ENCODE measurements at places on chromosomes 3 and 15.

DNA sequence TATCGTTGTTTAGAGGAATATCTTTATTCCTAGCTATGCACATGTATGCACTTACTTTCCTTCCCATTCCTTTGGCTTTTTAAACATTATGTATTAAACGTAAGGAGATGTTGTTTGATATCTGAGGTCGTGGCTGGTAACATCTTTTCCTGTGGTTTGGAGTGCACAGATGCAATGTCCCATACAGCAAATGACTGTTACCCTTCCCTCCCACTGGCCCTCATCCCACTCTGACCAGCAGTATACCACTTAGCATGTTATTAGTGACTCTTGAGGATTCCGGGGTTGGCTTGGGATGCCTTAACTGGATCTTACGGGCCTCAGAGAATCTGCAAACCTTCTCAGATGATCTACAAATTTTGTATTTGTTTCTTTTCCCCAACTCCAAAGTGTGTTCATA, 34.5 kb downstream of the TGFBR2 start:
- no peak for DNase-seq

- DNase-seq, result no peak
Measured at GRCh38 chr3:173983343-173983742, 585.8 kb downstream of the NLGN1 start.

DNA sequence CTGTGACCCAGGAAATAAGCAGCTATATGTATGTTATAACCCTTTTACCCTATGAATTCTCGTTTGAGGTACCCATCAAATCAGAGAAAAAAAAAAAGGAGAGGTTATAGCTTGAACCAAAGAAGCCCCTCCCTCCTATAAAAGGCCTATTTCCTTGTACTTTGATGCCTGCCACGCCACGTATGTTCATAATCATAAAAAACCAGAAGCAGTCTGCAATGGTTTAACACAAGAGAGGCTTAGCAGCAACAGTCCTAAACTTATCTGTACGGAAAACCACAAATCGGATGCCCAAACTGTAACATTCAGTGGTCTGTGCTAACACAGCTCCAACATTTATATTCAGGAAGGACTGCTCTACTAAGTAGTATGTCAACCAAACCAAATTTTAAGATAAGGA, 21.2 kb downstream of the CCR8 start:
- DNase-seq, result no peak

GRCh38 chr3:50235716-50236483, at the start of gene GNAI2:
TSS of gene GNAI2 (plus strand) at chr3:50236204. CDS start at chr3:50236336, 132 bp downstream.
- peak; percentile 96 for DNase-seq

DNA sequence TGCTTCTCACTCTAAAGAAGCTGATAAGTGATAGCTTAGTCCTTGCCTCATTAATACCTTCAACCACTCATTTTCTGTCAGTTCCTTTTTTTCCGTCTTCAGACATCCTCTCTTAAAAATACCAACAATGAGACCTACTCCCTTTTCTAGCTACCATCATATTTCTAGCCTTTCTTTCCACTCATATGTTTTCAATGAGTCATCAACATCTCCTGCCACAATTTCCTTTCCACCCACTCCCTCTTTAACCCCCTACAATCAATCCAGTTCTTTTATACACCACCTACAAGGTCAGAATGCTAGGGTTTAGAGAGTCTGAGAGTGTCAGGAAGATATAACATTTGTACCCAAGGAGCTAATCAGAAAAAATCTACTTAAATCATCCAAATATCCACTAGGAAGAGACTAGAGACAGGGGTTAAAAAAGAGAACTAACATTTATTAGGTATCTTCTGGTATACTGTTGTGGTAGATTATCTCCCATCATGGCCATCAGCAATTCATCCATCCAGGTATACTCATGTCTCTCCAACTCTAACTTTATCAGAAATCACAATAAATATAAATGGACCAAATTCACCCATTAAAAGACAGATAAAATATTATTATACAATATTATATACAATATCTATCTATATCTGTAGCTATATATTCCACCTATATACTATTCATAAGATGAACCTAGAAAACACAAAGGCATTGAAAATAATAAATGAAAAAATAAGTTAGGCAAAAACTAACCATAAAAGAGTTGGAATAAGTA, 42.5 kb downstream of the MYLK start:
- DNase-seq, result no peak

DNA sequence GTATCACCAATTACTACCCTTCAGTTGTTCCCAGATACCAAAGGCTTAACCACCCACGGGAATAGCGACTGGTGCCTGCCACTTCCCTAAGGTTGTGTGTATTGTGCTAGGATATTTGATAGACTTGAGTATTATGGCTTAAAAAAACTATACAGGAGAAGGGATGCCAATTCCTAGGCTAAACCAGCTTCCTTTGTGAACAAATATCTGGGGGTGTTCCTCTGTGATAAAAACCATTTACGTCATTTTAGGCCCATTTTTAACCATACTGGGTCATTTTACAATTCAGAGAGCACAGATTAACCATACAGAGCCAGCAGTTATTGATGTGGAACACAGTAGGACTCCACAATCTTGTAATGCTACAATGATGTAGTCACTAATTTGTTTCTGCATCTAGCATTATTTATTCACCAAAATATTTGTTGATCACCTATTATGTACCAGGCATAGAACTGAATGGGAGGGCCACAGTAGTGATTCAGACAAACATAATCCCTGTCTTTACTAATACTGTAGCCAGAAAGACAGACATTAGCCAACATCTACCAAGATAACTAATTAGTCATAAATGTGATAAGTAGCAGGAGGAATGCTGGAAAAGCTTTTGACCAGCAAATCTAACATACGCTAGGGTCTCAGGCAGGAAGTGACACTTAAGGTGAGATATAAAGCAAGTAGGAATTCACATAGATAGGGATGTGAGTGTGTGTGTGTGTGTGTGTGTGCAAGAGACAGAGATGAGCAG, 184.8 kb downstream of the MECOM start:
- DNase-seq, result no peak

- no peak for DNase-seq
Measured at GRCh38 chr15:42065468-42065867, 28.9 kb downstream of the PLA2G4D start.

- no peak for DNase-seq
Measured at GRCh38 chr3:191154827-191155226, 44.2 kb upstream of the OSTN start.

- DNase-seq, result no peak
Measured at GRCh38 chr3:53816425-53816824, 29.8 kb downstream of the CHDH start.

DNA sequence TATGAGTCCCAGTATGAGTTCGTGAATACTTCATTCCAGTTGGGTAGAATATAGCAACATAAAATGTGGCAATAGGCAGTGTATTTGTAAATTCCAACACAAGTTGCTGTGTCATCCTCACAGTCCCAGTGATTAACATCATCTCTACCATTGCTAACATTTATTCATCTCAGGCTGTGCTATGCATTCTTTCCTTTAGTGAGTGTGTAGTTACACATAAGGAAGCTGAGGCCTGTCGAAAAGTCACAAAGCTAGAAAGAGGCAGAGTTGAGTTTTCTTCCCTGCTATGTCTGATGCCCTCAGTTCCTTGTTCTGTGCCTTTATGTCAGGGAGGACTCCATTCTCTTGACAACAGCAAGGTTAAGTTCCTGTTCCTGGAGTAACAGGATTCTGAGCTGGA, 96.4 kb downstream of the FNDC3B start:
- DNase-seq, result no peak

- DNase-seq, result no peak
Measured at GRCh38 chr15:62582580-62582979, 417.5 kb upstream of the C2CD4B start.

- DNase-seq, result peak; percentile 46
Measured at GRCh38 chr15:81133782-81134461, at the start of gene CFAP161. TSS of gene CFAP161 (plus strand) at chr15:81134270. CDS start at chr15:81134330, 60 bp downstream.

DNA sequence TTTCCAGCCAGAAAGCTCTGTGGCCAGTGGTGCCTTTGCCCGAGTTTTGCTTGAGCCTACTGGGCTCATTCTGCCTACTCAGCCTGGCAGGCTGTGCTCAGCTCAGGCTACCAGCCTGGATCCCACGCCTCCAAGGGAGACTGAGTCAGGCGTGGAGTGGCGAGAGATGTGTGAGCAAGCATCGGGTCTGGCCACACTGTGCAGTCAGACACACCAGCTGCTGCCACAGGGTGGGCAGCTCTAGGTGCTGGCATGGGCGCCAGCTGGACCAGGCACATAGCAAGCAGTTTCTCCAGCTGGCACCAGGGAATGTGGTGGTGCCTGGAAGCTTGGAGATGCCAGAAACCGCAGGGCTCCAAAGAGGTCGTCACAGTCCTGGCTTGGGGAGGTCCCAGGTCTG, 498.5 kb upstream of the CNTN4 start:
- DNase-seq, result no peak

DNA sequence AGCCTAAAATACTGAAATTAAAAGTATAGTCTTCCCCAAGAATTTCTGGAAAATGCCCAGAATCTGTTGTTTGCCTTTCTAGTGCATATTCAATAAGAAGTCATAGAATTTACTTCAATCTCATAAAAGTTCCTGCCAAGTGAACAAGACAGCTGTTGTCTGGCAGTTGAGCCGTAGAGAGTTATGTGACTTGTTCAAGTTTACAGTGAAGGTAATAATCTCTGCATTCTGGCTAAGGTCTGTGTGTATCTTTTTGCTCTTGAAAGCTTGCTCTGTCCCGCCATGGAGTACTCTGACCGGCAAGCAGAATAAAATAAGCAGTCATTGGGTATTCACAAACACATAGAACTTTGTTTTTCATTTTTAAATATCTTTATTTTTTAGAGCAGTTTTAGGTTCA, 77.8 kb downstream of the GHSR start:
- no peak for DNase-seq

- no peak for DNase-seq
Measured at GRCh38 chr3:64717872-64718613, 30.2 kb upstream of the ADAMTS9 start.

- DNase-seq, result no peak
Measured at GRCh38 chr3:127486321-127486944, 104.1 kb downstream of the TPRA1 start.

DNA sequence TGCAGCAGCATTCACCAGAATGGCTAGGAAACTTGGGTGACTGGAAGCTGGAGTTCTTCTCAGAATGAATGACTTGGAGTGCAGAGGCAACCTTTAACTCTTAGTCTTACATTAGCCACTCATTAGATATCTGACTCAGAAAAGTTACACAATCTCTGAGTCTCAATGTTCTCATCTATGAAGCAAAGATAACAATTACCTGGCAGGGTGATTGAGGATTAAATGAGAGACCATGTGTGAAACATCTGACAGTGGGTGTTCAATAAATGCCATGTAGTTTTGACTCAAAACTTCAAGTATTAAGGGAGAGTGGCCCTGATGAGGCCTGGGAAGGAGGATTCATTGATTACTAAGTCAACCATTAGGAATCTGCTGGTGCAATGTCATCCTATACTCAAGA, 48.3 kb downstream of the MRPL3 start:
- no peak for DNase-seq

DNA sequence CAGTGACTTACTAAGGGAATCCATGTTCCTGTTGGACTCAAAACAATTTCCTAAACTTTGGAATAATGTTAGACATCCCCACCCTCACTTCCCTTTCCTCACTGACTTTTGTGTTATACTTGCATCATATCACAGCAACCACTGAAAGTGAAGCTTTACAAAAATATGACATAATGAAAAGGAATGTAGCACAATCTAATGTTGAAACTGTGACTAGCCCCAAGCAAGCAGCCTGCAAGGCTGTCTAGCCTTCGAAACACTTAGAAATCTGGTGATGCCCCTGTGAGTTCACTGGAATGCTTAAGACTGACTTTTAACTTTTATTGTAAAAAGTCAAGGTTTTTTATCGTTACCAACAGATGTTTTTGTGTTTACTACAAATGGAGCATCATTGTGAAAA, 203.7 kb upstream of the ZNF385D start:
- DNase-seq, result no peak

DNA sequence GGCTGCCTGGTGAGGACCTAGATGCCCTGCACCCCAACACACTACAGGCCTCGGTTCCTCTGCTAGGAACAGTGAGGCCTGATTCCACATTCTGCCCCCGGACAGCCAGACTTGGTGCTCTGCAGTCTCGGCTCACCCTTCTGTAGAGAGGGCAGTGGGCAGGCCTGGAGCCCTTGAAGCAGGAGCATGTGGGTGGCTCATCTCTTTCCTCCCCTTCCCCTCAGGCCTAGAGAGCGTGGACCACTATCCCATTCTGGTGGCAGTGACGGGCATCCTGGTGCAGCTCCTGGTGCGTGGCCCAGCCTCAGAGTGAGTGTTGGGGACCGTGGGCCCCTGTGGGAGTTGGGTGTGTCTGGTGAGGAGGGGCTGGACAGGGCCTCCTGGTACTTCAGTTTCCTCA, 3.3 kb downstream of the AMIGO3 start:
- DNase-seq, result no peak

DNA sequence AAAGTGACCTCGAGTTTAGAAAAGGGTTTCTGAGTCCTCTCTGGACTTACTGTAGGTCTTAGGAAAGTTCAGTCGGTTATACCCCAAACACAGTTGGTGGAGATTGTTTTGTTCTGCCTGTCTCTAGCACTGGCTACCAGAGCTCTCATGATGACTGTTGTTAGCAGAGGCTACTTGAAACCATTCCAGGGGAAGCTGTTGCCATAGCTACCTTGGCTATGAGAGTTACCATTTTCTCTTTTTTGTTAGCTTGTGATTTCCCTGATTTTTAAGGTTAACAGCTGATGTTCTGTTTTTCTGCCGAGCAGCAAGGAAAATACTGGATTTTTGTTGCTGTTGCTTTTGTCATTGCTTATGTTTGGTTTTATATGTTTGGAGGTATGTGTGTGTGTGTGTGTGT, 26.7 kb downstream of the ABHD2 start:
- DNase-seq, result no peak

DNA sequence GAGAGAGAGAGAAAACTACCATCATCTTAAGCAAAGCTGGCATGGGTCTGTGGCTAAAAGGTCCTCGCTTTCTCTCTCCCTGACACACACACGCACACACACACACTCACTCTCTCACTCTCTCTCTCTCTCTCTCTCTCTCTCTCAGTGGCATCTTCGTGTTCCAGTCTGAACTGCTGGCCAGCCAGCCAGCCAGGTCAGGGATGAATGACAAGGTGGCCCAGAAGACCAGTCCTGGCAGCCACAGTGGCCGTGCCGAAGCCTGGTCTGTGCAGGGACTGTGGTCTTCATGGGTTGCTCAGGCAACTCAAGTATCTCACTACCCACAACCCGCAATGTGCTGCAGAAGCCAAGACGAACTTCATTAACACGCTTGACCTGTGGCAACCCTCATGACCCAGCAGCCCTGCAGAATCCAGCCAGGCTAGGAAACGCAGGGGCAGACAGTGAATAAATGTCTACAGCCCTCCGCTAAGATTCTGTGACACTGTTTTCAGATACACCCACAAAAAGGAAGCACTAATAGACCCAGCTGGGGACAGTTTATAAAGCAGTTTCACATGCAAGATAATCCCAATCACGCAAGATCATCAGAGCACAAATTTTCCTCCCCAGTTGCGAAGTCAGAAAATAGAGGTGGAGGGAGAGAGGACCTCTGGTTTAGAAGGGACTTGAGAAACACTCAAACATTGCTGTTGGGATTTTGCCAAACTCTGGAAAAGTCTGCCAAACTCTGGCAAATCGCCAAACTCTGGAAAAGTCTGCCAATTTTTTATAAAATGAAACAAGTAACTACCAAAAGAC, 66.4 kb downstream of the XXYLT1 start:
- no peak for DNase-seq

GRCh38 chr3:49498239-49498638, 28.2 kb downstream of the DAG1 start:
- no peak for DNase-seq

GRCh38 chr15:61755467-61755866, 304.8 kb downstream of the VPS13C start:
- no peak for DNase-seq
